Stimulated activated CD8-positive, alpha-beta memory T cell treated with anti-CD3 and anti-CD28 coated beads, Interleukin-7, amount 100 ng/mL, for 1 hour (primary cell): ENCODE measurements at places on chromosomes 12 and 14.

DNA sequence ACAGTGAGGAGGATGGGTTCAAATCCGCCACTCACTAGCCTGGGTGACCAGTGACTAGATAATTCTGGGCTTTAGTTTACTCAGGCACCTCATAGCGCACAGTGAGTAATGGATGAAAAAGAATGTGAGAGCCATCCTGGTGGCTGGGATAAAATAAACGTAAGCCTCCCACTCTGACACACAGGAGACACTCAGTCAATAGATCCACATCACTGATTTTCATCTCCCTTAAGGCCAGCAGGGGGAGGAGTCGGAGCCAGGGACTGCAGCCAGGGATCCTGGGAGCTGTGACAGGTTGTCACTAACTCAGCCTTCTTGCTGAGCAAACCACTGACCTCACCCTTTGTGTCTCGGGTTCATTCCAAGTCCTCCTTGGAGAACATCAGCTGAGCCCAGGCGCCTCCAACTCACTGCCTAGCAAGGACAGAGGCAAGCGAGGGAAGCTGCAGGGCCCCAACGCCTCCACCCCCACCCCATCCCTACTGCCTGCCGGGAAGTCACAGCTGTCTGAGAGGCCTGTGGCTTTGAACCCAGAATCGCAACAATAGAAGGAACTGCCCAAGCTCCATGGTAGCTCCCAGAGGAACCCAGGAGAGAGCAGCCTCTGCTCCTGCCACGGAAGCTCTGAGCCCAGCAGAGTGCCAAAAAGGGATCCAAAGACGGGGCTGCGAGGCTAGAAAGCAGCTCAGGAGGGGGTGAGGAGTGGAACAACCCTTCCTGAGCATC is 30.7 kb downstream of the PXN start:
- no peak for DNase-seq

DNA sequence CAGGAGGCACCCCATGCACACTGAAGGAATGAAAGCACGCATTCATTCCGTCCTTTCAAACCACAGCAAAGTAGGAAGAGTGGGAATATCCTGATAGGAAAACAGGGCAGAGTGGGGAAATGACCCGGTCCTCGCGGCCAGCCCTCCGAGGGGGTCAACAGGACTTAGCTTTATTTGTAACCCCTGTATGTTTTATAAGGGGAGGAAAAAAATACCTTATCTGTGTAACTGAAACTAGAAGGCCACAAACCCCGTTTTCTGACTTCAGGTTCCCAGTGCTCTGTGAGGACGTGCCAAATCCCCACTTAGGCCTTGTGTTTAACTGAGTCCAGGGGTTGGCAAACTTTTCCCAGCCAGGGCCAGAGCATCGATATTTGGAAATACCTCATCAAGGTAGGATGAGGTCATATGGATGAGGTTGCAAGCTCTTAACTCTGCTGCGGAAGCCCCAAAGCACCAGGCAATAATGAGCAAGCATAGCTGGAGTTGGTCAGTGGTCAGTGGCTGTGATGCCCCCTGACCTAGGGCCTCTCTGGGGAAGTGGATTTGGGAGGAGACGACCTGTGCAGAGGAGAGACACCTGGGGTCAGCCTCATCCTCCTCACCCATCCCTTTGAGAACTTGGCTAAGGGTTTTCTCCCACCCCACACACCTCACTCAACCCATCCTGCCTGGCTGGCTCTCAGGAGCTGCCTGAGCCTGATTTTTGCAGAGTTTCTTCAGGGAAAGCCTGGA is 58.5 kb downstream of the RBM19 start:
- no peak for DNase-seq

DNA sequence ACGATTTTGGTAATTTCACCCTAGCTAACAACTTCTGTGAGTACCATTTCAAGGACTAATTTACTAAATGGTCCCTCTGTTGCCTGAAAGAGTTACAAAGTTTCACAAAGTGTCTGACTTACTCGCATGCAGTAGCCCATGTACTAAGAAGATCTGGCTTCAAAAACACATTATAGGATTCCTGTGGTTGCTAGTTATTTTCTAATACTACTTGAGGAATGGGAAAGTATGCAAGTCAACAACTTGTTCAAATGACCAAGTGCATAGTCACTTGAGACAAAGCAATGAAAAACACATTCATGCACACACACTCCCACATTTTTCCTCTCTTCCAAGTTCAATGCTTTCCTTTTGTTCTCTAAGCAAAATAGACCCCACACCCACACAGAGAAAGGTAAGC is 219.7 kb upstream of the TMPO start:
- DNase-seq: no peak

GRCh38 chr14:102323102-102323501 is 3.6 kb downstream of the ZNF839 start:
- no peak for DNase-seq

DNA sequence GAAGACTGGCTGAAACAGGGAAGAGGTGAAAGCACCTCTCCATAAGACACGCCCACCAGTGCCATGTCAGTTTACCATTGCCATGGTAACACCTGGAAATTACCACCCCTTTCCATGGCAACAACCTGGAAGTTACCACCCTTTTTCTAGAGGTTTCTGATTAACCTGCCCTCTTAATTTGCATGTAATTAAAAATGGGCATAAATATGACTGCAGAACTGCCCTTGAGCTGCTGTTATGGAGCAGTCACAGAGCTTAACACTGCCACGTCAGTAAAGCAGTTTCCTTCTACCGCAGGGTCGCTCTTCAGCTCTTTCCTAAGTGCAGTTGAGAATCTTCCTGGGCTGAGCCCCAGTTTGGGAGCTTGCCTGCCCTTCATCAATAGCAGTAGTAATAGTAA is 55.2 kb downstream of the RASSF3 start:
- no peak for DNase-seq

- DNase-seq: no peak
Observed at GRCh38 chr14:68566075-68566474, 226.8 kb downstream of the ZFP36L1 start.

- no peak for DNase-seq
Observed at GRCh38 chr12:122054842-122055520, 23.6 kb upstream of the MLXIP start.

GRCh38 chr12:49230176-49230804 is 34.6 kb upstream of the TUBA1C start:
- DNase-seq: no peak

- no peak for DNase-seq
Observed at GRCh38 chr12:129641926-129642325, 261.9 kb downstream of the TMEM132D start.

DNA sequence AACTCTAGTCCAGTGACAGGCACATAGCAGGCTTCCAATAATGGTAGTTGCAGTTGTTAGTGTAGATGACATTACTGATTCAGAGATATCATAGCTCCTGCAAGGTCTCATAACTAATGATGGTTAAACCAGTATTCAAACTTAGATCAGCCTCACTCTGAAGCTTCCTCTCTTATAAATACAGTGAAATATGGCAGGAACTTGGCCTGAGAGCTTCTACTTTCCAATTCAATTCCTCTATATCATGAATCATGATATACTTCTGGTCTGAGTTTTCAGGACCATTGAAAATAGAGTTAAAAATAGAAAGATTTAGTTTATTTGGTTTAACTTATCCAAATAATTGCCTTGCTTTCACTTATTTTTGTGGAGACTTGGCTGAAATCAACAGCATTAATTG is 167.5 kb upstream of the NOVA1 start:
- no peak for DNase-seq

DNA sequence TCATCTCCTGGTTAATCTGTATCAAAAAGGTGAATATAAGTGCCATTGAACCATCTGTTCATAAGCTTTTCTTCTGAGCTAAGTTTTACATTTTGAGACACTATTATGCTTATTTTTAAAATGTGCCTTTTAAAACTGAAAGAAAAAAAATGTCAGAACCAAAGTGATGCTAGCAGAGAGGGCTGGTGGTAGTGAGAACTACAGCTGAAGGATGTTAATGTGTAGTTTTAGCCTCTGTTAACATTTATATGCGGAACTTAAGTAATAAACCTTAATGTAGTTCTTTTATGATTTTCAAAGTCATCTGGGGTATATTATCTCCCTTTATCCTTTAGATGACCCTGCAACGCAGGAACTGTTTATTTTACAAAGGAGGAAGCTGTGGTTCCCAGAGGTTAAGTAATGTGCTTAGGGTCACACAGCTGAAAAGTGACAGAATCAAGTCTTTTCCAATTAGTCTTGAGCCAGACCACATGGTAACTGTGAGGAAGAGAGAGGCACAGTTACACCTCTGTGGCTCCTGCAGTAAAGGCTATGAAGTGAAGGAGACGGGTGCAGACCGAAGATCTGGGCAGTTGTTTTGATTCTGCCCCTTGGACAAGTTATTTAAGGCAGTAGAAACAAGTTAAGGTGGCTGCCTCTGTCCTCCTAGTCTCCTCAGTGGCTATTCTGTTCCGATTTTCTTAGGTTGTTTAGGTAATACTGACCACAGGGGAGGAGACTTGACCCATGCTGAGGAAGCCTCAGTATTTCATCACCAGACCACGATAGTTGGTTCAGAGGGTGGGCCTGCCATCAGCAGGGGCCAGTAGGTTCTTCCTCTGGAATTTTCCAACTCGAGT is 23.9 kb downstream of the GNG2 start:
- no peak for DNase-seq

- DNase-seq: no peak
Observed at GRCh38 chr12:64883264-64884163, 59.1 kb downstream of the TBC1D30 start.

GRCh38 chr14:55366271-55366670 is 45.4 kb downstream of the ATG14 start:
- DNase-seq: no peak

- DNase-seq: no peak
Observed at GRCh38 chr14:39665075-39665475, 232.8 kb upstream of the FBXO33 start.

GRCh38 chr12:77248036-77248435 is 182.7 kb upstream of the E2F7 start:
- DNase-seq: no peak

DNA sequence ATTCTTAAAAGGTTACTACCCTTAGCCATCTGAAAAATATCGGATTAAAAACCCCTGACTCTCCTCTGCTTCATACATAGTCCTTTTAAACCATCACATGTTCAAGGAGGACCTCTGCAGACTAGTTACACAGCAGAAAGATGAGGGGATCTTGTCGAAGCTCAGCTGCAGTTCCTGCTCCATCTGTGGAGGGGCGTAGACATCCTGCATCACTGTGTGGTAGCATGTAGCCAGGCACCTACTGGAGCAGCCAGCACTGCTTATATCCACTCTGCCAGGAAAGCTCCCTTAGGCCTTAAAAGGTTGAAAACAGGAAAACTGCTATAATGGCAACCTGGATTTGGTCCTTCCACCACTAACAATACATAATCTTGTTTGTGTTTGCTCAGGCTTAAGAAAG is 57.6 kb upstream of the STRN3 start:
- no peak for DNase-seq

- no peak for DNase-seq
Observed at GRCh38 chr14:25103271-25103670, 53.3 kb upstream of the STXBP6 start.

GRCh38 chr12:47732504-47732903 is 7.2 kb upstream of the ENDOU start:
- no peak for DNase-seq

DNA sequence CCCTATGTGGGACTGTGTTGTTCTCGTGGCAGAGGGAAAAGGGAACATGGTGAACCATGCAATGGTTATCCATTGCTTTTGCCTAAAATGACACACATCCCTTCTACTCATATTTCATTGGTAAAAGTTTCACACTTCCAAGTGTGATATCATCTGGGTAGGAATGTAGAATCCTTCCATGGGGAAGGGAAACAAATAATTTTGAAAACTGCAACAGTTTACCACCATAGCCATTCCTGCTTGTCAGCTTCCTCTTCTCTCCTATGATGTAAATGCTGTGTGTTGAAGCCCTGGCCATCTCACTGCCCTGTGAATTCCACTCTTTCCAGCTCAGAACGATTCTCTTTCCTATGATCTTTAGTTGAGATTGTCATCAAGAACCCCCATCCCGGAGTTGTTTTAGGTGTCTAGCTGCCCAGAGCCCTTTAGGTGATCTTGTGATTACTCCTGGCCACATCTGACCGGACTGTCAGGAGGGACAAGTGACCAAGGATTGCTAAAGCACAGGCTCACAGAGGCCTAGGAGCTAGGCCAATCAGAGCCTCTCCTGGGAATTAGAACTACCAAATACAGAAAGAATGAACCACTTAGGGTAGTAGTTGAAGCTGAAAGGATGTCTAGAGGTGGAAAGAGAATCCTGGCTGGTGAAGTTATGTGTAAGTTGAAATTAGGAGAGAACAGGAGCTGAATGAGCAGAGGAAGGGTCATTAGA is 84.6 kb downstream of the VCPKMT start:
- DNase-seq: no peak

GRCh38 chr14:100054316-100055075 is 10.7 kb upstream of the EVL start:
- DNase-seq: no peak

DNA sequence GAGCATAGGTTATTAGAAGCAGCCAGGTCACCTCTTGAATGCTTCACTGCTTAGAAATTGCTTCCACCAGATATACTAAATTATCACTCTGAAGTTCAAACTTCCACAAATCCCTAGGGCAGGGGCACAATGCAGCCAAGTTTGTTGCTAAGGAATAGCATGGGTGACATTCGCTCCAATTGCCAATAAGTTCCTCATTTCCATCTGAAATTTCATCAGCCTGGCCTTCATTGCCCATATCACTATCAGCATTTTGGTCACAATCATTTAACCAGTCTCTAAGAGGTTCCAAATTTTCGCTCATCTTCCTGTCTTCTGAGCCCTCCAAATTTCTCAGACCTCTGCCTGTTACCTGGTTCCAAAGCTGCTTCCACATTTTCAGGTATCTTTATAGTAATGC is 356.1 kb downstream of the DAD1 start:
- DNase-seq: no peak

DNA sequence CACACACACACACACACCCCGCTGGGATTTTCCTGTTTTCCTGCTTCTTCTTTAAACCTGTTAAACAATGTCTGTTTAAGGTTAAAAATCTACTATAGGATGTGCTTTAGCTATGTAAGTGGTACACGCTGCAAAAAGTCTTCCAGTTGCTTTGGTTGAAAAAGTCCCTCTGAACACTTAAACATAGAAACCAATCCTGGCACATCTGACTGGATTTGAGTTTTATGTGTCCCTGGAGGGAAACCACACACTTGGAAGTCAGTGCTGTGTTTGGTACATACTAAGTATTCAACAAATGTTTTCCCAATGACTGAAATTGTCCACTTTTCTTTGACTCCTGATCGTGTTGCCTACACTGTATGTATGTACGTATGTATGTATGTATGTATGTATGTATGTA is 22.0 kb downstream of the CFL2 start:
- DNase-seq: no peak

DNA sequence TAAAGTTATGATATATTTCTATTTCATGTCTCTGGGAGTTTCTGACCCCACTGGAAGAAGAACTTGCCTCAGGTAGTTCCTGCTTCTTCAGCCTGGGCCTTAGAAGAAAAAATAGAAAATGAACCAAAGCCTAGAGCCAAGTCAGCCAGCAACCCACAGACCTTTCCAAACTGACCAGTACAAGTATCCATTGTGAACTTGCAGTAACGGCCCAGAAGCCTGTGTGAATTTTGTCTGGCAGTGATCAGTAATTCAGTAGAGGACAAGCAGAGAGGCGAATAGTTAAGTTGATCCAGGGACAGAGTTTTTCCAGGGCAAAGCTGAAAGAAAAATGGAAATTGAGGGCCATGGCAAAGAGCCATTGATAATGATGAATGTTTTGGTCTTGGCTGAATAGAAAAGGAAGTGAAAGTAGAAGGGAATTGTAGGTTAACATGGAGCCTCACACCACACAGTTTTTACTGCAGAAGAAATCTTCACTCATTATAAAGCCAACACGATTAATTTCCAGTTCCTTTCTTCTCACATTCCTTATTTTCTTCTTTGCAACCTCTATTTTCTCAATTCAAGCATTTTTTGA is 311.8 kb downstream of the BTG1 start:
- DNase-seq: no peak

GRCh38 chr14:105177082-105177481 is 4.0 kb downstream of the NUDT14 start:
- DNase-seq: no peak
